NCI-H2081 (cell line): ENCODE measurements at places on chromosomes 11 and 22.

GRCh38 chr22:40636380-40637182 lies at the start of gene MRTFA:
Gene MRTFA (minus strand): TSS chr22:40636719.
- peak; percentile 99 for DNase-seq

DNA sequence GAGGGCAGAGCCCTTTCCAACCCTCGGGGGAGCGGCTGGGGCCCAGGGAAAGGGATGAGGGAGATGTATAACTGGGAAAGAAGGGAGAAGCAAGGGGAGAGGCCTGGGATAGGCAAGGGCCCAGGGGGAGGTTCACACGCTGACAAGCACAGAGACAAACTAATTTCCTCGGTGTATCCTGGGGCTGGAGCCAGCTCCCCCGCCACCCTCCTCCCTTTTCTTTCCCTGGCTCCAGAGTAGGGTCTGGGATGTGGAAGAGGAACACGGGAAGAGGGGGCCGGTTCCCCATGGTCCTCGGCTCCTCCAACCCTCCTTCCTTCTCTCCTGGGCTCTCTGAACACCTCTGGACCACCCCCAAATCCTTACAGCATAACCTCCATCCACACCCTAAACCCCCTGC lies 6.9 kb downstream of the CLCF1 start:
- DNase-seq: no peak

GRCh38 chr11:115170133-115170815 lies 333.9 kb downstream of the CADM1 start:
- DNase-seq: peak; percentile 44

GRCh38 chr11:726278-727220 lies 20.5 kb downstream of the EPS8L2 start:
- peak; percentile 79 for DNase-seq

GRCh38 chr22:31036671-31037550 lies 44.2 kb upstream of the SMTN start:
- no peak for DNase-seq
